ENCODE measurements at places on chromosomes 1 and 21. TPM values are rescaled to one million over a fixed set of nuclear protein-coding genes. Genes with fewer than 3 reads are reported as not detected.

Gene SH2D2A
- total RNA-seq = 3.8 TPM

GRCh38 chr1:32798191-32798590 is 19.0 kb downstream of the YARS1 start:
- no peak overlapping the region for H3K27ac ChIP-seq
- H3K4me3 ChIP-seq = no peak overlapping the region
- DNase-seq = no peak
- H3K27me3 ChIP-seq = no peaks in the 10 kb centered on the region
- H3K4me1 ChIP-seq = no peaks in the 10 kb centered on the region
- H3K36me3 ChIP-seq = peaks cover 83% of the 10 kb centered on the region

GRCh38 chr1:197857477-197857876 is 45.0 kb upstream of the C1orf53 start:
- no peaks in the 10 kb centered on the region for H3K4me1 ChIP-seq
- no peak overlapping the region for H3K27ac ChIP-seq

GRCh38 chr1:231691618-231692259 is 65.1 kb downstream of the DISC1 start:
- H3K27me3 ChIP-seq = no peaks in the 10 kb centered on the region
- no peak overlapping the region for H3K27ac ChIP-seq
- no peak overlapping the region for H3K4me3 ChIP-seq
- H3K4me1 ChIP-seq = peaks cover 9% of the 10 kb centered on the region
- DNase-seq = no peak

GRCh38 chr1:30615076-30615795 is 108.1 kb downstream of the MATN1 start:
- H3K27me3 ChIP-seq = peaks cover 7% of the 10 kb centered on the region
- no peak for DNase-seq
- no peak overlapping the region for H3K4me3 ChIP-seq
- H3K36me3 ChIP-seq = no peaks in the 10 kb centered on the region
- no peaks in the 10 kb centered on the region for H3K4me1 ChIP-seq

All from upper lobe of right lung (tissue), 1 donor.